ENCODE measurements at places on chromosomes 11 and 22.

GRCh38 chr11:11000579-11001283, 142.9 kb upstream of the ZBED5 start:
- no peak for DNase-seq

- DNase-seq = no peak
Observed at GRCh38 chr11:45537614-45538013, 127.8 kb downstream of the CHST1 start.

GRCh38 chr11:77109236-77110019, 6.8 kb downstream of the OMP start:
- no peak for DNase-seq

GRCh38 chr11:59765068-59765735, 10.0 kb downstream of the STX3 start:
- no peak for DNase-seq

- DNase-seq = no peak
Observed at GRCh38 chr11:113331441-113331840, 17.1 kb downstream of the TTC12 start.

DNA sequence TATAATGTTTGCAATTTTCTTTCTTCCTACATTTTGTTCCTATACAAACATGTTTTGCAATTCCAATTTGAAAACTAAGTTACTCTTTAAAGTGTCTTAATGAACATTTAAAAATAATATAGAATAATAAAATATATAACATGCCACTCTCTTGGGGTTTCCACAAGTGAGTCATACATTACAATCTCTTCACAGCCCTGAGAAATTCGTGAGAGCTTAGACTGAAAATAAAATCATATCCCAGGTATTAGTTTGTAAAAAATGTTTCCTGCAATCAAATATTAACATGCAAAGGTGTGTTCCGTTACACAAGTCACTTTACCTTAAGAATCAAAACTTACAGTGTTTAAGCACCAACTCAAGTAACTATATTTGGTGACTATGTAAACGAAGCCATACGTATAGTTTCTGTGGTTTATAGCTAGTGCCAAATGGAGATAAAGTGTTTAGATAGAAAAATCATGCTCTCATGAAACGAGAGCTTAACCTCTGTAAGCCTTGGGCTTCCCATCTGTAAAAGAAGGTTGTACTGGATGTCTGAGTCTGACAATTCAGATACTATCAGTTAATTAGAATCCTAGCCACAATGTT, 253.6 kb upstream of the ANO3 start:
- no peak for DNase-seq

GRCh38 chr11:68137833-68138232, 16.6 kb upstream of the CHKA start:
- DNase-seq = no peak
